ENCODE measurements at places on chromosomes 16 and 17.

GRCh38 chr16:11474617-11475291, 112.0 kb downstream of the LITAF start:
- no peak for DNase-seq

GRCh38 chr17:59330053-59330942, 1.2 kb upstream of the YPEL2 start:
- DNase-seq: no peak

- DNase-seq: no peak
Observed at GRCh38 chr17:5523249-5523648, 36.9 kb downstream of the MIS12 start.

GRCh38 chr17:6241996-6242395, 171.8 kb downstream of the WSCD1 start:
- DNase-seq: no peak

- DNase-seq: no peak
Observed at GRCh38 chr17:66717641-66718058, 117.3 kb upstream of the CACNG5 start.

DNA sequence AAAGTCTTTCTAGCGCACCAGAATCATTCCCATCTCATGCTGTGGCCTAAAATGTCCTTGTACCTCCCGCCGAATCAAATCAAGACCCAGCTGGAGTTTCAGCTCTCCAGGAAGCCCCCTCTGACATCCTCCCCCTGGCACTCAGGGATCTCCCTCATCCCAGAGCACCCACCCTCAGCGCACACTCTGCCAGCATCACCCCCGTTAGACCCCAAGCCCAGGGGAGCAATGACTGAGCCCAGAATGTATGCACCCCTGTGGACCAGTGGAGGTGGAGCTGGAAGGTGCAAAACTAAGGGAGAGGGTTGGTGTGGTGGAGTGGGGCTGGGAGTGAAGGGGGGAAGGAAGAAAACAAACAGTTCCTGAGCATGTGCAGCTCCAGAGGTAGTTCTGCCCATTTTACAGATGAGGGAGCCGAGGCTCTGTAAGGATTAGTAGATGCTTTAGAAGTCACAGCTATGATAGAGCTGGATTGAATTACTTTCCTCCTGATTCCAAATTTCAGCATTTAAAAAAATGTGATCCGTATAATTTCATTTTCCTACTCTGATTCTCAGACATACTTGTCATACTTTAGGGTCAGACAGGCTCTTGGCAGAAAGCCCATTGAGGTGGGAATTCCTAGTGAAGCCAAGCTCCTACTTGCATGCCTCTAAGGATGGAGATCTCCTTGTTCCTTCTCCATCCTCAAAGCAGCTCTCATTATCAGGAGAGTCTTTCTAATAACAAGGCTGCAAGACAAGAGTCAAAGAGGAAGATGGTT, 242.7 kb downstream of the KATNIP start:
- no peak for DNase-seq

DNA sequence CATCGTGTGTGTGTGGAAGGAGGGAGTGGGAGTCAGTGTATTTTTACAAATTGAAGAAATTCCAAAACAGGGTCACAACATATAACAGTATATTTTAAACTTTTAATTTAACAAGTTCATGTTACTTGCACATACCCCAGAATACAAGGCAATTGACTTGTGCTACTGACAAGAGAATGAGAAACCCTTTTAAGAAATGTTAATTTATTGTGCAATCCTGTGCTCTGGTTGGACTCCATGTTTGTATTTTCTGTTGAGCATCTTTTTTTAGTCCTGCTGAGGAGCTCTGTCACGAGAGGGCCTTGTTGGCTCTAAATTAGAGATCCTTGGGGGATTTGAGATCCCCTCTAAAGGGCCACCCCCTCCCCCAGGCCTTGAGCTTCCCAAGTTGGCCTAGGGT, 1.1 kb upstream of the EMP2 start:
- no peak for DNase-seq

DNA sequence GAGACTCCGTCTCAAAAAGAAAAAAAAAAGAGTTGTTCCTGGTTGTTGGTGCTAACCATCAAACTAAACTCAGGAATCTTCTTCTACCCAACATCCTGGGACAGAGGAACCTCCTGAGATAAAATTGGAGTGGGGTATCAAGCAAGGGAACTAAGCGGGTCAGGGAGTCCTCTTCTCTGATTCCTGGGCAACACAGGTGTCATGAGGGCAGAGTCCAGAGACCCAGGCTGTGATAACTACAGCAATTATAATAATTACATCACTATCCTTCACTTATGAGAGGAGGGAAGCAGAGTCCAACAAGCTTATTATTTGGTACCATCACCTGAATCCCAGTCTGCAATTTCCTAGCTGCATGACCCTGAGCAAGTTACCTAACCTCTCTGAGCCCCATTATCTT, 8.1 kb downstream of the C17orf50 start:
- DNase-seq: no peak

GRCh38 chr17:9209347-9209746, 188.0 kb downstream of the NTN1 start:
- DNase-seq: no peak

DNA sequence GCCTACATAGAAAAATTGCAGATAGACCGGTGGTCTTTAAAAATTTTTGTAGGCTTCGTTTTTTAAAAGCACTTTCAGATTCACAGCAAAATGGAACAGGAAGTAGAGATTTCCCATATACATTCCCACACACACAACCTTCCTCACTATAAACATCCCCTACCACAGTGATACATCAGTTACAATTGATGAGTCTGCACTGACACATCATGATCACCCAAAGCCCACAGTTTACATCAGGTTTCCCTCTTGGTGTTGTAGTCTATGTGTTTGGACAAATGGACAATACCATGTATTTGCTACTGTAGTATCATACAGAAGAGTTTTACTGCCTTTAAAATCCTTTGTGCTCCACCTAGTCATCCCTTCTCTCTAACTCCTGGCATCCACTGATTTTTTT, 113.9 kb upstream of the ADAMTS18 start:
- no peak for DNase-seq

GRCh38 chr17:58313815-58314705, 14.5 kb downstream of the TSPOAP1 start:
- no peak for DNase-seq

- no peak for DNase-seq
Observed at GRCh38 chr17:50267074-50267841, 7.0 kb upstream of the TMEM92 start.

GRCh38 chr16:1746693-1747195, 24.6 kb downstream of the NME3 start:
- DNase-seq: no peak

DNA sequence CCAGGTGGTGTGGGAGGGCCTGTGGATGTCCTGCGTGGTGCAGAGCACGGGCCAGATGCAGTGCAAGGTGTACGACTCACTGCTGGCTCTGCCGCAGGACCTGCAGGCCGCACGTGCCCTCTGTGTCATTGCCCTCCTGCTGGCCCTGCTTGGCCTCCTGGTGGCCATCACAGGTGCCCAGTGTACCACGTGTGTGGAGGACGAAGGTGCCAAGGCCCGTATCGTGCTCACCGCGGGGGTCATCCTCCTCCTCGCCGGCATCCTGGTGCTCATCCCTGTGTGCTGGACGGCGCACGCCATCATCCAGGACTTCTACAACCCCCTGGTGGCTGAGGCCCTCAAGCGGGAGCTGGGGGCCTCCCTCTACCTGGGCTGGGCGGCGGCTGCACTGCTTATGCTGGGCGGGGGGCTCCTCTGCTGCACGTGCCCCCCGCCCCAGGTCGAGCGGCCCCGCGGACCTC, 798 bp downstream of the CLDN9 start:
- DNase-seq: no peak

DNA sequence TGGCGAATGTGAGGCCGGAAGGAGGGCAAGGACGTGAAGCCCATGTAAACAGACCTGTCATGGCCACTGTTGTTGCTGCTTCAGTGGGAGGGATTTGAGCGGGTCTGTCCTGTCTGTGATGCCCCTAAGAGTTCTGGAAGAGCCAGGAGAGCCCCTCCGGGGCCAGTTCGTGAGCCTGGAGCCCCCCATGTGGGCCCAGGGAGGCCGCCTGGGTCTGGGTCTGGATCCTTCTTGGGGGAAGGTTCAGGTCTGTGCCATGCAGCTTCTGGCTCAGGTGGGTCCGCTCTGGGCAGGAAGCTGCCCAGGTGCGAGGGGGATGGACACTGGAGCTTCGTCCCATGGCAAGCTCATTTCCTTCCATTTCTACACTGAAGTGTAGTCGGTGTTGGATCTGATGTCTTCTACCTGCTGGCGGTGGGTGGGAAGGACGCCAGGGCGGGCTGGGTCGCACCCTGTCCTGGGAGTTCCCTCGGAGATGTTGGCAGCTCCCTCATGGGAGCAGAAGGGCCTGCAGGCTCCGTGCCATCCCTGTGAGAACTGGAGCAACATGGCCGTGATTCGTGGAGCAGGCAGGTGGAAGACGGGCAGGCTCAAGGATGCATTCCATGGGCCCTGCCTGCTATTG, 11.2 kb upstream of the WFIKKN1 start:
- no peak for DNase-seq

DNA sequence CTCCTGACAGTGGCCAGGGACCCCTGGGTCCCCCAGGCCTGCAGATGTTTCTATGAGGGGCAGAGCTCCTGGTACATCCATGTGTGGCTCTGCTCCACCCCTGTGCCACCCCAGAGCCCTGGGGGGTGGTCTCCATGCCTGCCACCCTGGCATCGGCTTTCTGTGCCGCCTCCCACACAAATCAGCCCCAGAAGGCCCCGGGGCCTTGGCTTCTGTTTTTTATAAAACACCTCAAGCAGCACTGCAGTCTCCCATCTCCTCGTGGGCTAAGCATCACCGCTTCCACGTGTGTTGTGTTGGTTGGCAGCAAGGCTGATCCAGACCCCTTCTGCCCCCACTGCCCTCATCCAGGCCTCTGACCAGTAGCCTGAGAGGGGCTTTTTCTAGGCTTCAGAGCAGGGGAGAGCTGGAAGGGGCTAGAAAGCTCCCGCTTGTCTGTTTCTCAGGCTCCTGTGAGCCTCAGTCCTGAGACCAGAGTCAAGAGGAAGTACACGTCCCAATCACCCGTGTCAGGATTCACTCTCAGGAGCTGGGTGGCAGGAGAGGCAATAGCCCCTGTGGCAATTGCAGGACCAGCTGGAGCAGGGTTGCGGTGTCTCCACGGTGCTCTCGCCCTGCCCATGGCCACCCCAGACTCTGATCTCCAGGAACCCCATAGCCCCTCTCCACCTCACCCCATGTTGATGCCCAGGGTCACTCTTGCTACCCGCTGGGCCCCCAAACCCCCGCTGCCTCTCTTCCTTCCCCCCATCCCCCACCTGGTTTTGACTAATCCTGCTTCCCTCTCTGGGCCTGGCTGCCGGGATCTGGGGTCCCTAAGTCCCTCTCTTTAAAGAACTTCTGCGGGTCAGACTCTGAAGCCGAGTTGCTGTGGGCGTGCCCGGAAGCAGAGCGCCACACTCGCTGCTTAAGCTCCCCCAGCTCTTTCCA, 25.1 kb downstream of the C1QTNF1 start:
- no peak for DNase-seq

- DNase-seq: no peak
Observed at GRCh38 chr16:25823891-25824290, 132.1 kb downstream of the HS3ST4 start.

DNA sequence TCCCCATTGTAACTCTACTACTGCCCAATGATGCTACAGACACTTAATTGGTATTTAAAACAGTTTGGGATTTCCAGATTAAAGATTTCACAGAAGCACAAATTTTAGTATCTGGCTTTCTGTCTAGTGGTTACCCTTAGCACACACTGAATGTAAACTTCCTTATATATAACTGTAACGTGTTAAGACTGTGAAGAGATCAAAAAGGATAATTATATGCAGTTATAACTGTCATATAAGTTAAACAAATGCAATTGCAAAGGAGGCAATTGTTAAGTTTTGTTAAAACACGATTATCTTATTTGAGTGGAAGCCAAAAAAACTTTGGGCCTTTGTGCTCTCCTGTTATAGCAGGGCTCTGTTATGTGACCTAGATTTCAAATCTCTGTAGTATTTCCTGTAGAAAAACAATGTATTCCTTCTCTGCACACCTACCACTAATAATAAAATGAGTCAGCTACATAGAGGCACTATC, 147.9 kb downstream of the STXBP4 start:
- DNase-seq: no peak

GRCh38 chr17:4204190-4204589, 59.6 kb downstream of the ANKFY1 start:
- DNase-seq: no peak

GRCh38 chr16:88886845-88887521, 20.5 kb upstream of the PABPN1L start:
- DNase-seq: no peak

DNA sequence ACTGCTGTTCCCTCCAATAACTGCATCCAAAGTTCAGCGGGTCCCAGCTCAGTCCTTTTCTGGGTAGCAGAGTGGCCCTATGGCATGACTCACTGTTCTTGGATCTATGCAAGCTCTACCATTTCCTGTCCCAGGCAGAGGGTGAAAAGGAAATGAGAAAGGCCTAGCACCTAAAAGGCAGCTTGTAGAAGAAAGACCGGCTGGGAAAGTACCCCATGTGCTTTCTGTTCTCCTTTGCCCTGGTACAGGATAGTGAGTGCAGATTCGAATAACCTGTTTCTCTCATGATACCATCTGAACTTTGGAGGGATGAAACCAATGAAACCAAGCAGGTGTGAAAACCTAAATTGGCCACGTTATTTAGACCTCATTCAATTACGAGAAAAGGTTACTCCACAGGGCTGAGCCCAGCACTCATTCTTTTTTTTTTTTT, 12.7 kb upstream of the HASPIN start:
- no peak for DNase-seq

DNA sequence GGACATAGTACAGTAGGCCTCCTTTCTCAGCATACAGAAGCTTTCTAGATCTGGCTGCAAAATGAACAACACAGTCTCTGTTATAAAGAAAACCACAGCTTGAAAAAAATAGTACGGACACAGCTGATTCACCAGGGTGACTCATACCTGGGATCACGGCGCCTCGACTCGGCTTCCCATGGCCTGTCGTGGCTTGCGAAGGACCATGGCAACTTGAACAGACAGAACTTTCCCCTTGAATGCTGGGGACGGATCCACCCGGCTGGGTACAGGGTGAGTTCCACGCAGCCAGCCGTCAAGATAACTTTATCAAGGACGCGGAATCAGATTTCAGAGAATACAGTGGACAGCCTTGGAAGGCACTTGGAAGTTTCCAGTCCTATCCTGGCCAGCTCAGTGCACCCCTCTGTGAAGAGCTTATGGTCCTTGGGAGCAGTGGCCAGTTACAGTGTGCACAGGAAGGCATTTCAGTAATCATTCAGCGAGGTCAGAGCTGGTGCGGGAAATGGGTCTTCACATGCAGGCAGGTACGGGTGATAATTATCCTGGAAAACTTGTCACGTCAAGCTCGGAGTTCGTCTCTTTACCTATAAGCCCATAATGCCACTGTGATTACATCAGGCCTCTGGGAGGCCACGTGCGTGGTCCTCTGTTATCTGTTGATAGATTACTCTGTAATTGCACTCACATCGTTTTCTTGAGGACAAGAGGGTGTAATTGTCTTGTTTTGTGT, 57.9 kb upstream of the MAF start:
- no peak for DNase-seq

GRCh38 chr17:83203472-83204221, 124.2 kb downstream of the METRNL start:
- DNase-seq: no peak

- no peak for DNase-seq
Observed at GRCh38 chr16:68401871-68402747, 46.2 kb downstream of the SMPD3 start.
